NAMALWA (cell line): ENCODE measurements at places on chromosomes 2 and 18.

DNA sequence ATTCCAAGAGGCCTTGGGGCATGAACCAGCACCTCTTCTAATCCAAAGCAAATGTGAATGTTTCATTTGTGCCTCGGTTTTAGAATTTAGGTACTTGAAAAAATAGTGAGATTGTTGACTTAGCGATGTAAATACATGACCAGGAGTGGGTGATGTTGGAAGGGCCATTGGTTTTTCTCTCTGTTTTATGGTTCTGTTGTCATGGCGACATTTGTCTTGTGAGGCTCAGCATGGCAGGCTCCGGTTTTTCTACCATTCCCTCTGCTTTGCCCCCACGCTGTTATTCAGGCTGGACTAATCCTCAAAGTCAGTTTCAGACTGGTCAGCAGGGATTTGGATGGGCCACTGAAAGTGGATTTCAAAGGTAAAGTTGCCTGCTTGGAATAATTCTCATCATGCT is 255.4 kb downstream of the ALPK2 start:
- DNase-seq = no peak

GRCh38 chr2:71309-72035 is 25.2 kb upstream of the FAM110C start:
- no peak for DNase-seq

DNA sequence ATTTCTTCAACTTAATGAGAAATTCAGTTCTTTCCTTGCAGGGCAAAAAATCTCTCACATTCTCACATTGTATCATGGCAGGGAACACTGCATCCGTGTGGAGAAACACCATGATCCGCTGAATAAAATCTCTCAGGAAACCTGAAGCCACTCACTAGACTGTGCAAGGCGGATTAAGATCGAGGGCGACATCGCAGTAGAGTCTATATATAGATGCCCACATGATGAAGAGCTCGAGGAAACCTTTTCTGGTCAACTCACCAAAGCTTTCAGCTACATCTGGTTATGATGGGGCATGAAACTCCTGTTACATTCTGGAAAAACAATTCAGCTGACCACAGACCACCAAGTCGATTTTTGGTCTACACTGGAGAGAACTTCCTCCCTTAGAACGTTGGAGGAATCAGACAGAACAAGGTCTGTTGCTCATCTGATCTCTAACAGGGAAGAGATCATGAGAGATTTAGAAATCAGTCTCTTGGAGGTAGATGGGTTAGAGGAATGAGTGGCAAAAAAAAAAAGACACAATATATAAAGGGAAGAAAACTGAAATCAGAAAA is 162.9 kb upstream of the ZNF516 start:
- no peak for DNase-seq

- DNase-seq = no peak
These were observed 402.6 kb downstream of the EIPR1 start for GRCh38 chr2:2974982-2975381.

DNA sequence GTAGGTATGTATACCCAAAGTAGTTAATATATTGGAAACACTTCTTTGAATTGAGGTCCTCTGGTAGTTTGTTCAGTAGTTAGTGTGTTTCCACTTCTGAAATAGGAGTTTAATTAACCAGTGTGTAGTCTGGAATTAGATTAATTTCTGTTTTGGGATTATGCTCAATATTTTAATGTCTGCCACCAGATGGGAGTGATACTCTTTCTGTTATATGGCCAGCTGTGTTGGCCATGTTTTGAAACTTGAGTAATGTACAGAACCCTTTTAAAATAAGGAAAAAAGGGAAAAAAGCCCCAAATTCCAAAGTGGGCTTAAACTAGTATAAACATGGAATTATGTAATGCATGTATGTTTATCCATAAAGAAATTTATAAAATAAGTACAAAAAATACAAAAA is 147.7 kb downstream of the CTNNA2 start:
- DNase-seq = no peak

- no peak for DNase-seq
These were observed 30.5 kb downstream of the GALNT14 start for GRCh38 chr2:31107591-31108300.

DNA sequence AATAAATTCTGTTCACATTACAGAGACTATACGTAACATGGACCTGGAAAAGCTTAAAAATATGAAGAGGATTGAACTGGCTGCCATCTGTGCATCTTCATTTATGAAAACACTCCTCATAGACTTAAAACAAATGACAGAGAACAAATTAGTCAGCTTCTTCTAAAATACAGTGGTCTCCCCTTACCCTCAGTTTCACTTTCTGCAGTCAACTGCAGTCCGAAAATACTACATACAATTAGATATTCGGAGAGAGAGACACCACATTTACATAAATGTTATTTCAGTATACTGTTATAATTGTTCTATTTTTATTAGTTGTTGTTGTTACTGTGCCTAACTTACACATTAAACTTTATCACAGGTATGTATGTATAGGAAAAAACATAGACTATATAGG is 6.5 kb downstream of the RNF103 start:
- no peak for DNase-seq

DNA sequence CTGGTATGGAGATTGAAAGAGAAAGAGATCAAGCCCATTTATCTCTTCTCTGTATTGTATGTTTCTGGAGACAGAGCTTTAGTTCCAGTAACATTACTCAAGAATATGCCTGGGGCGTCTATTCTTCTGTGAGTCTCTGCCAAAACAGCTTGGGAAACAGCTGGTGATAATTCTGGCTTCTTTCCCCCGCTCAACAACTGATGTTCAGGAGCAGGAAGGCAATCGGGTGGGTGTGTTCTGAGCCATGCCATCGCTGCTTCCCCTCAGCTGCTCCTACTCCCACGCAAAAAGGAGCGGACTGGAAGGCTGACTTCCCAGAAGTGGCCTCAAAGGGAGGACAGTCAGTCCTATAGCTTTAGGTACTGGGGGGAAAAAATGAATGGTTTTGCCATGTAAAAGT is 695.1 kb downstream of the PLCL1 start:
- DNase-seq = no peak

- no peak for DNase-seq
These were observed 20.6 kb upstream of the NDUFV2 start for GRCh38 chr18:9081940-9082339.

GRCh38 chr2:240502059-240502429 is 55.7 kb downstream of the ANKMY1 start:
- no peak for DNase-seq

GRCh38 chr2:199395311-199395710 is 62.4 kb downstream of the SATB2 start:
- no peak for DNase-seq

DNA sequence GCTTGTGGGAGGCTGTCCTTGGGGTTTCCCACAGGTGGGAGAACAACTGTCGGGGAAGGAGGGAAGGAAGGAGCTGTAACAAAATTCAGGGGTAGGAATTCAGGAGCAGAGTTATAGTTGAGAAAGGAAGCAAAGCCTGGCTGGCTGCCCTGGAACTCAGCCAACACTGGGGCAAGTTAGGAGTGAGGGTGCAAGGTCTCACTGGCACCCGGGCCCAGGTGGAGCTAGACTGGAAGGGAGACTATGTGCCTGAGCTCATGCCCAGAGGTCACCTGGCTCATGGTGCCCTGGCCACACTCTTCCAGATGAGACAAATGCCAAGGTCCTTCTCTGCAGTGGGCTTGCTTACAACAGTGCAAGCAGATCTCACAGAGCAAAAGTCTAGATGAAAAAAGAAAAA is 75.6 kb upstream of the ARHGAP28 start:
- no peak for DNase-seq

GRCh38 chr18:64618390-64618789 is 469.5 kb upstream of the LINC00305 start:
- DNase-seq = no peak

- DNase-seq = no peak
These were observed 112.5 kb downstream of the ATL2 start for GRCh38 chr2:38264396-38265221.

- no peak for DNase-seq
These were observed 126.7 kb downstream of the TWIST2 start for GRCh38 chr2:238974501-238975166.

- no peak for DNase-seq
These were observed 53.8 kb downstream of the TRAPPC12 start for GRCh38 chr2:3433339-3433699.

DNA sequence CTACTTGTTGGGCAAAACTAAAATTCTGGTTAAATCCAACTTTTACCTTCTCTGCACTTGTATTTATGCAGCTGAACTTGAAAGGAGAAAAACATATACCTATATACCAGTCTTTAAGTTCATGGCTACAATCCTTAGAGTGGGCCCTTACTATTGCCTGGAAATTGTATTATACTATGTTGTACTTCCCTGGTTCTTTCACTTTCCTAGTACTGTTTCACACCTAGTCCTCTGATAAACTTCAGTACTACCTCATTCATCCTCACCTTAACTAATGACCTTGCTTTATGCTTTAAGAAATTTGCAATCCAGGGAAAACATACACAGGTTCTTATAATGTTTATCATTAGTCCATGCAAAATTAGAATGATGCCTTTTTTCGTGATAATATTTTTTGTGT is 103.8 kb downstream of the HAUS1 start:
- no peak for DNase-seq

DNA sequence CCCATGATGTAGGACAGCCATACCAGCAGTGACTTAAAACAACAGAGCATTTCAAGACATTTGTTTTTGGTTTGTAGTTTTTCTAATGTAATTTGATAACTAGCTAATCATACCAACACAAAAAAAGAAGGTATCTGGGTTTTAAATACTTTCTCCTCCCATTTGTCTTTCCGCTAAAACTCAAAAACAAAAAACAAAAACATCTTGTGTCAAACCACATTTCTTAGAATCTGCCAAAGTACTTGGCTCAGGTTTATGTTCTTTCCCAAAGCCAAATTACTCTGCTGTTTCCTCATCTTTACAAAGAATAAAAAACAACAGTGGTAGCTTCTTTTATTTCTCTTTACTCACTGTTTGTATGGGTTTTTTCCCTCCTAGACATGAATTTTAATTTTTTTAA is 71.5 kb downstream of the GREB1L start:
- no peak for DNase-seq

DNA sequence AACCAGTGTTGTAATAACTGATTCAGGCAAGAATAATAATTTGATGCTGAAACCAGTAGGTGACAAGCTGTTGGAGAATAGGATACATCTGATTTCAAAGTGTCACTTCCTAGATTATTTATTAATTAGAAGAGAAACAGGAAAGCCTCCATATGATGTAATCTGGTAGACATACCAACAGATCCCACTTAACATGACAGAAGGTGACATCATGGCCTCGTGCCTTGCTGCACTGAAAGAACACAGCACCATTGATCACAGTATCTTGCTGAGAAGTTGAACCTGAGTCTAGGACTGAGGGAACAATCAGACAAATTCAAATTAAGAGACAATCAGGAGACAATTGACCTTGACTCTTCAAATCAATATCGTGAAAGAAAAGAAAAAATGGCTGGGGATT is 131.6 kb upstream of the DLGAP1 start:
- no peak for DNase-seq

GRCh38 chr18:5582076-5582475 is 38.3 kb upstream of the EPB41L3 start:
- no peak for DNase-seq

DNA sequence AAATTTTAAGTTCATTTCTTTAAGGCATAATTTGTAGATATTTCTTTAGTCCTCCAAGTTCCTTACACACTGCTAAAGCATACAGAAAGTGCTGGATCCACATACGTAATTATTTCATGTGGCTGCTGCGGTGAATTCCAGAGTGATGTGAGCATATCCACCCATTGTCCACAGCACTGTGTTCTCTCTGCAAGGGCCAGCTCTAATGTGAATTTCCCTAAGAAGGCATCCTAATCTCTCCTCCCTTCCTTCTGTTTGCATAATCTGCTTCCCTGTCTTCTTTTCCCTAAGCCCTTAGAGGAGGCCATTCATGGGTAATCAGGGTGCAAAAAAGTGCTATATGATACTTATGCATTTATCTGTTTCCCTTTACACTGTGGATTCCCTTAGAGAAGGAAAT is 57.2 kb downstream of the COBLL1 start:
- DNase-seq = no peak

GRCh38 chr2:216866515-216867095 is 6.7 kb upstream of the TNP1 start:
- no peak for DNase-seq

- peak; percentile 99 for DNase-seq
These were observed 58.5 kb upstream of the MSH6 start for GRCh38 chr2:47724221-47724981.

- no peak for DNase-seq
These were observed 35.5 kb downstream of the ZC3H6 start for GRCh38 chr2:112310906-112311305.

- DNase-seq = no peak
These were observed 14.0 kb downstream of the TMEM177 start for GRCh38 chr2:119692954-119693353.
